Lung (tissue), 17 donors: ENCODE measurements at places on chromosomes 3 and 15. TPM values are rescaled to one million over a fixed set of nuclear protein-coding genes. Genes with fewer than 3 reads are reported as not detected.

- DNase-seq: no peak
- no peaks in the 10 kb centered on the region for H3K27me3 ChIP-seq
- H3K36me3 ChIP-seq: peaks cover 27% of the 10 kb centered on the region
- H3K4me3 ChIP-seq: no peak overlapping the region
Measured at GRCh38 chr3:196238612-196239560, 22.6 kb downstream of the SLC51A start.

DNA sequence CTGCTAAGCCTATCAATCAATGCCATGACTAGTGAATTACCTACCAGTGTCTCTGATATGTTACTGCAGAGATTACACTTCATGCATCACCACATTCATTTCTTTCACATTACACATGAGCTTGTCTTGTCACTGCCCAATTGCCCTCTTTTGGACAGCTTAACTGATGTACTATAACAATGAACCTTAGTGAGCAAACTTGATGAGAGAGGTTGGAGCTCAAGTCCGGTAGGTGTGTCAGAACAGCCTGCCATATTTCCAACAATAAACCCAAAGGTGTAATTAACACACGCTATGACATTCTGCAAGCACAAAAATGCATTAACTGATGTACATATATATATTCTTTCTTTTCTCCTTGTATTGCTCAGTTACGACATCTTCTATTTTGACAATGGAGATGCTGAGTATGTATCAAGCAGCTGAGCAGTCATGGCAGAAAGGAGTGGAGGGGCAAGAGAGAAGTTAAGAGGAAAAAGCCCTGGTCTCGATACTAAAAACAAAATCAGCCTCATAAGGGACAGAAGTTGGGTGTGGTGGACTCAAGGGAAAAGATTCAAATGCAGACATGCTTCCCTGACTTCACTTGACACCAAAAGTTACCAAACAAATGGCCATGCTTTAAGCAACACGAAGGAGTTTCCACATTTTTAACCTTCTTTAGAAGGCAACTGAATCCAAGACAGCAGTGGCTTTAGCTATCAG, 538.2 kb downstream of the FOXP1 start:
- no peaks in the 10 kb centered on the region for H3K27me3 ChIP-seq
- peaks cover 26% of the 10 kb centered on the region for H3K36me3 ChIP-seq
- DNase-seq: no peak
- H3K4me3 ChIP-seq: no peak overlapping the region
- H3K27ac ChIP-seq: no peak overlapping the region

Gene PLSCR5
- polyA plus RNA-seq: not detected

DNA sequence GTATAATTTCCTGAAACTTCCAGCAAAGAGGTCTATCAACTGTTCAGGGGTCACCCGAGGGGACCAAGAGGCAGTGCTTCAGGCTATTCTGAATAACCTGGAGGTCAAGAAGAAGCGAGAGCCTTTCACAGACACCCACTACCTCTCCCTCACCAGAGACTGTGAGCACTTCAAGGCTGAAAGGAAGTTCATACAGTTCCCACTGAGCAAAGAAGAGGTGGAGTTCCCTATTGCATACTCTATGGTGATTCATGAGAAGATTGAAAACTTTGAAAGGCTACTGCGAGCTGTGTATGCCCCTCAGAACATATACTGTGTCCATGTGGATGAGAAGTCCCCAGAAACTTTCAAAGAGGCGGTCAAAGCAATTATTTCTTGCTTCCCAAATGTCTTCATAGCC, 6.8 kb downstream of the GCNT3 start:
- no peak for DNase-seq
- H3K27me3 ChIP-seq: no peaks in the 10 kb centered on the region
- no peaks in the 10 kb centered on the region for H3K4me1 ChIP-seq
- no peaks in the 10 kb centered on the region for H3K36me3 ChIP-seq
- H3K27ac ChIP-seq: no peak overlapping the region

GRCh38 chr15:69081310-69082004, 67.0 kb downstream of the NOX5 start:
- peak overlapping the region; percentile 86 for H3K27ac ChIP-seq
- no peak overlapping the region for H3K4me3 ChIP-seq
- H3K36me3 ChIP-seq: no peaks in the 10 kb centered on the region
- peak; percentile 86 for DNase-seq
- H3K4me1 ChIP-seq: peaks cover 17% of the 10 kb centered on the region
